ENCODE measurements at places on chromosomes 11 and 22.
A peak's percentile ranks its signal among the peaks of the same experiment; 100 is the strongest.

DNA sequence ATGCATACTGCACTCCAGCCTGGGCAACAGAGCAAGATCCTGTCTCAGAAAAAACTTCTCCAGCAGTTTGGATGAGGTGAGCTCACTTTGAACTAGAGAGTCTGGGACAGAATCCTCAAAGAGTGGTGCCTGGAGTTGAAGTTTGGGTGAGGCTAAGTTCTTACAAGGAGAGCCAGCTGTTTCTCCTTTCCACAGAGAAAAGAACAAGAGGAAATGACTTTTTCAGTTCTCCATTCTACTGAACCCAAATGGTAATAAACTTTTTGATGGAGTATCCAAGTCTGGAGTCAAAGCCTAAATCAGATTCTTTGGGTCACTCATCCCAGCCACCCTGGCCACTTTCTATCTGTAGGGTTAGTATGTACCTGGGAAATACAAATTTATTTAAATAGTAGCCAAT is 102.7 kb downstream of the TRAF6 start:
- DNase-seq: no peak

DNA sequence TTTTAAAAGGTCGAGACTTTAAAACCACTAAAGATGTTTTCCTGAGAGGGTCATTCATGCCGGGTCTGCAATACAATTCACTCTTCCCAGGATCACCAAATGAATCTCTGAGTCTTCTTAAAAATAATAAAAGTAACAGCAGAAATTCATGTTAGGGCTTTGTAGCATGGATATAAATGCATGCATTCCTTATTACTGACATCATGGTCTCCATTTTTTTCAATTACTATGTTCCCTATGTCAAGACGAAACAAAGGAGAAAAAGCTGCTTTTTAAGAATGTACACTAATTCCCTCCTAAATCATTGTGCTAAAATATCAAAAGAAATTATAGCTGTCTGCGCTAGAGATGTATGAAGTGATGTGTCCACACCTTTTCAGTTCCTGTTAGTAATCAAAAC is 789.9 kb upstream of the LRRC4C start:
- no peak for DNase-seq

- no peak for DNase-seq
Measured at GRCh38 chr11:125072961-125073590, 10.0 kb downstream of the SLC37A2 start.

DNA sequence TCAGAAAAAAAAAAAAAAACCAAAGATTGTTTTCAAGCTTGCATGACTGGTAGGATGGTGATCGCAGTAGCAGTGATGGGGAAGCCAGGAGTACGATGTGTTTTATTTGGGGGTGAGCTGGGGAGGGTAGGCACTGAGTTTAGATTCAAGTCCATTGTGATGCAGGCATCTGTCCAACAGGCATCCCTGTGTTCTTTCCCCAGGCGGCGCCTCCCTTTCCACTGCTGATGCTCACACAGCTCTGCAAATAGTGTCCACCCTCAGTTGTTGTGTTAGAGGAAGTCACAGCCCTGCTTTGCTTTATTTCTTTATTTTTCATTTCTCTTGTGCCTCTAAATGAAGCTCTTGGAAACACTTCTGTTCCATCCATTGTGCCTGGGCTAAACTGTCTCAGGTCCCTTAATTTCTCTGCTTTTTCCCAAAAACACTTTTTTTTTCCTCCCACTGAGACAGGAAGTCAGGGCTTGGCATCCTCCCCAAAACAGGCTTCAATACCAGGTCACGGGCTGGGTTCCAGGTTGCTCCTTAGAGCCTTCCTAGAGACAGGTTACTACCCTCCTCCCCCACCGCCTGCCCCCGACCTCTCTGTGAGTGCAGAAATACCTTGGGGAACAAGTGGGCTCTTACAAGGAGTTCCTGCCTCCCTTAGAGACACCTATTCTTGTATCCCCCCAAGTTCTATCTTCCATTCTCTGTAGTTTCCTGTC is 38.6 kb upstream of the HSPA8 start:
- no peak for DNase-seq

DNA sequence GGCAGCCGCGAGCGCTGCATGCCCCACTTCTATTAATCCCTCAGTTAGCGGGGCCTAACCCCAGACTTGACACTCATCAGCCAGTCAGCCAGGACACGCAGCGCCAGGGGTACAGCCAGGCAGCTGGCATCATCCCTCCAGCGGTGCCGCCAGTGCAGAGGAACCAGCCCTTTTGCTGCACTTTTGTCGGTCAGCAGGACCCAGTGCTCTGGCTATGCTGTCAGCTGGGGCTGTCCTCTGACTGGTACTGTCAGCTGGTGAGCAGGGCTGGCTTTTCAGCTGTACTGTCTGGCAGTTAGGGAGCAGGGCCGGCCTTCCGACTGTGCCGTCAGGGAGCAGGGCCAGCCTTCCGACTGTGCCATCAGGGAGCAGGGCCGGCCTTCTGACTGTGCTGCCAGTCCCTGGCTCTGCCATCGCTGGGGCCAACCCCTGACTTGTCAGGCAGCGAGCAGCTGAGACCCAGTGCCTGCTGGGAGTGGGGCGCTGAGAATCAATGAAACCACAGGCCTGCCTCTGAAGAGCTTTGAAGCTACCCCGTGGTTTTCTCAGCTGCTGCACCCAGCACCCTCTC is 115.4 kb downstream of the KIAA1671 start:
- DNase-seq: no peak

- DNase-seq: no peak
Measured at GRCh38 chr11:10622957-10623791, 54.7 kb upstream of the LYVE1 start.

GRCh38 chr11:18310800-18311340 is 11.1 kb downstream of the HPS5 start:
- no peak for DNase-seq

DNA sequence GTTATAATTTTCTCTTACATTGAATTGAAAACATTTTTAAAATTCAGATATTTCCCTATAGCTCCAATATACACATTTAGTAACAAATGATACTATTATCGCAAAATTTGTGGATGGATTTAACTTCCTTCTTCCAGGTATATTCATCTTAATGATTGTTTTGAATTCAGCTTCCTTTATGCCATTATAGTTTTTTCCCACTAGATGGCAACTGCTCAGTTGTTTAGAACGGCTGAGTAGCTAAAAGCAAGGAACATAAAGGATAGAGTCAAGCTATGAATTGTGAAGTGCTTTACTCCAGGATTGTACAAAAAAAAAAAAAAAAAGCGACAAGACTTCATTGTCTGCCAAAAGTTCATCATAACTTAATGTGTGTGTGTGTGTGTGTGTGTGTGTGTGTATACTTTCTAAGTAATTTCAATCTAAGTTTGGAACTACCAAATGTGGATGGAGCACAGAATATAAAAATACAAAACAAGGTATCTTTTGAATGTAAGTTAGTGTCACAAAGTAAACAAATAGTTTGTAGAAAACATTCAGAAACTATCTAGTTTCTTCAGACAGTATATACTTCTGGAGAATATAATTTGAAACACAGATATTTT is 846.4 kb downstream of the DLG2 start:
- DNase-seq: peak; percentile 16

DNA sequence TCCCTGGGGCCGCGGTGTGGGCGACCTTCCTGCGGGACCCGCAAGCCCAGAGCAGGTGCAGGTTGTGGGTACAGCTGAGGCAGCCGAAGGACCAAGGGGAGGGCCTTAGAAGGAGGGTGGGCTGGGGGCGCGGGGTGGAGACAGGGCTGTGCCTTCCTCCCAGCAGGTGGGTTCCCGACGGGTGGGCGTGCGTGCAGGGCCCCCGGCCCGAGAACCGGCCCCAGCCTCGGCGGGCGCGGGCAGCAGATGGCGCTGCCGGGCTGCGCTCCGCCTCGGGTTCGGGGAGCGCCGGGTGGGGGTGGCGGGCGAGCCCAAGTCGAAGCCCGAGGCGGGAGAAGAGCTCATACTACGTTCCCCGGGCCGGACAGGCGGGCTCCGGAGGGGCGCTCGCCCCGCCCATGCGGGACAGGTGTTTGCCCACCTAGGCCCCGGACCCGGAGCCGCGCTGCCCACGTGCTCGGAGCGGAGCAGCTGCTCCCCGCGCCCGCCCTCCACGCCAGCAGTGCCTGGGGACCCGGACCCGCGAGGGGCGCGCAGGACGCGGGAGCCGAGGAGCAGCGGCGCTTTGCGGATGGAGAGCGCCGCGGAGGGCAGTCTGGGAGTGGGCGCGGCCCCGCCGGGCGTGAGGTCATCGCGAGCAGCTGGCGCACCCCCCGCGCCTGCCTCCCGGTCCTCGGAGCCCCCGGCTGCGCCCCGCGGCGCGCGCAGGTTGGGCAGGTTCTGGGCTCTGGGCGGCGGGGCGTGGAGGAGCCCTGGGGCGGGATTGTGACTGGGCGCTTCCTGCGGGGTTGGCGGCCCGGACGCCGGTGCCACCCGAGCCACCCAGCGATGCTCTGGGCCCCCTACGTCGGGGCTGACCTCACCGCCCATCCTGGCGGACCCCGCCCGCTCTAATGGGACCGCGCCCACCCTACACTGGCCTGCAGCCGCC is 25.3 kb downstream of the DUSP8 start:
- DNase-seq: no peak

- DNase-seq: no peak
Measured at GRCh38 chr11:119427279-119427678, 4.3 kb upstream of the THY1 start.

DNA sequence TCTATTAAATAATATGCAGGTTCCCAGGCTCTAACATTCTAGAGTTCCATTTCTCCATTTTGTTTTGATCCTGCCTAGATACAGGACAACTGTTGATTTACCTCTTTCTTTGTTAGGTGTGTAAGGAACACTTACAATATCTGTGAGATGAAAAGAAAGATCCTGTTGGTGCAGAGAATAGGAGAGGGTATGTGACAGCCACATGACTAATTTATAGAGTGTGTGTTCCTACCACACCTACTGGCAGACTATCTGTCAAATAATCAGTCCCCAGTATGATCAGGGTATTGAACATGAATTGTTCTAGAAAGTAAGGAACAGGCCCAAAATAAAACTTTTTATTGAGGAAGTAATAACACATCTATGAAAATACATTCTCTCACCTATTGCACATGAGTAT is 10.2 kb downstream of the MMP10 start:
- no peak for DNase-seq

DNA sequence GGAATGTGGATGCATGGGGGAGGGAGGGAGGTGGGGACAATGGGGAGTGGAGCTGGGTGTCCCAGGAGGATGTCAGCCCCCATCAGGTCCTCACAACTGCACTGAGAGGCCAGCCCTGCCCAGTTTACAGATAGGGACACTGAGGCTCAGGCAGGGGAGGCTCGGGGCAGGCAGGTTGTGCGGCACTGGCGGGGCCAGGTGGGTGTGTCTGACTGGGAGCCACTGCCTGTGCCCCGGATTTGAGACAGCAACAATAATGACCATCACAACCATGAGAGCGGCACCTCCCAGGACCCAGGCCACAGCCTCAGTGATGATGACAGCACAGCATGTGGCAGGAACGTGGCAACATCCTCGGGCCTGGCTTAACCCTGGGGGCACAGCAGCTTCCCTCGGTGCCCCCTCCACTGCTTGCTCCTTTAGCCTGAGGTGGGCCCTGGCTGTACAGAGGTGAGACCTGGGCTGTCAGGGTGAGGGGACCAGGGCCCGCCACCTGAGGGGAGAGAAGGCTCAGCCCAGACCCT is 32.0 kb downstream of the SHISAL1 start:
- no peak for DNase-seq

DNA sequence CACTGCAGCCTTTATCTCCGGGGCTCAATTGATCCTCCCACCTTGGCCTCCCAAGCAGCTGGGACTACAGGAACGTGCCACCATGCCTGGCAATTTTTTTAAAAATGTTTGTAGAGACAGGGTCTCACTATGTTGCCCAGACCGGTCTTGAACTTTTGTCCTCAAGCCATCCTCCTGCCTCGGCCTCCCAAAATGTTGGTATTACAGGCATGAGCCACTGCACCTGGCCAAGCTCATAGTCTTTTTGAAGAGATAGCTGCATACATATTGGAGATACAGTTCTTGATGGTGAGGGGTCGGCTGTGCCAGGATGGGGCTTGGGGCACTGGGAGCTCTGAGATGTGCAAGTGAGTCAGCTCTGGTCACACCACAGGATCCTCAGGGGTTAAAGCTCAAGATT is 53.2 kb downstream of the CHRDL2 start:
- DNase-seq: no peak

DNA sequence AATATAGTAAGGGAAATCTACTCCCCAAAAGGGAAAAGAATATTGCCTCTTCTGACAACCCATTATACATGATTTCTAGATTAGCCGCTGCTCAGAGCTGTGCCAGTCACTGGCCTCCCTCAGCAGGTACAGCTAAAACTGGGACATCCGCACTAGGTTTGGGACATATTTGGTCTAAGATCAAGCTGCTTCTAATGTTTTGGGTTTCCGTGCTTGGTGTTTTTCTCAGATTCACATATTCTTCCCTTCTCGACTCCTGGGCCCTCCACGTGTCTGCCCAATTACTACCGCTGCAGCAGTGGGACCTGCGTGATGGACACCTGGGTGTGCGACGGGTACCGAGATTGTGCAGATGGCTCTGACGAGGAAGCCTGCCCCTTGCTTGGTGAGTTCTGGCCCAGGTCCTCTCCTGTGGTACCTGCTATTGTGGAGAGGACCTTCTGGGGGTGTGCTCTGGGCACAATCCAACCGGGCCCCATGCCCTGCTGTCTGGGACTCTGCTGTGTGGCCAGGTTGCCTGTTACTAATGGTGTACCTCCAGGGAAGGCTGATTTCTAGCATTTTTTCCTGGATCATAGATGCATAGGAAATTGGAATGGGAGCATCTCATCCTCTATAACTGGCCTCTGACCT is 138.1 kb upstream of the SORL1-AS1 start:
- DNase-seq: no peak

DNA sequence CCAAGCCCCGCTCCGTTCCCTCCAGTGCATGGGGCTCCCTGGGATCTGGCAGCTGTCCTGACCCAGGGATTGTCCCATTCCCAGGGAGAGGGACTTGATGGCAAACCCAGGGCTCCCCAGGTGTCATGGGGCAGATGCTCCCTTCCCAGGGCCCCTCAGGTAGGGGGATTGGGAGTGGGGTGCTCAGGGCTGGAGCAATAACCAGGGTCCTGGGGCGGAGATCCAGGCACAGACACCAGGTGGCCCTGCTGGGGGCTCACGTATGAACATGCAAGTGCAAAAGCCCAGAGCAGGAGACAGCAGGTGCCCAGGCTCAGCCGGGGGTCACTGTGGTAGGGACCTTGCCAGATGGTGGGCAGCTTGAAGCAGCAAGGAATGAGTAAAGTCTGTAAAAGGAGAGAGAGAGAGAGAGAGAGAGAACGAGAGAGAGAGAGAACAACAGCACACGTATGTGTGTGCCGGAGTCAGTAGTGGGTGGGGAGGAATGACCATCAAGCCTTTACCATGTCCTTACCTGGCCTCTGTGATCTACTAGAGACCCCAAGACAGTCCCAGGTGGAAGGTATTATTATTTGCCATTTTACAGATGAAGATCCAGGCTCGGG is 19.3 kb upstream of the MPPED1 start:
- no peak for DNase-seq

All from fibroblast of skin of left quadriceps (primary cell).